ENCODE measurements at places on chromosomes 2 and 18.

DNA sequence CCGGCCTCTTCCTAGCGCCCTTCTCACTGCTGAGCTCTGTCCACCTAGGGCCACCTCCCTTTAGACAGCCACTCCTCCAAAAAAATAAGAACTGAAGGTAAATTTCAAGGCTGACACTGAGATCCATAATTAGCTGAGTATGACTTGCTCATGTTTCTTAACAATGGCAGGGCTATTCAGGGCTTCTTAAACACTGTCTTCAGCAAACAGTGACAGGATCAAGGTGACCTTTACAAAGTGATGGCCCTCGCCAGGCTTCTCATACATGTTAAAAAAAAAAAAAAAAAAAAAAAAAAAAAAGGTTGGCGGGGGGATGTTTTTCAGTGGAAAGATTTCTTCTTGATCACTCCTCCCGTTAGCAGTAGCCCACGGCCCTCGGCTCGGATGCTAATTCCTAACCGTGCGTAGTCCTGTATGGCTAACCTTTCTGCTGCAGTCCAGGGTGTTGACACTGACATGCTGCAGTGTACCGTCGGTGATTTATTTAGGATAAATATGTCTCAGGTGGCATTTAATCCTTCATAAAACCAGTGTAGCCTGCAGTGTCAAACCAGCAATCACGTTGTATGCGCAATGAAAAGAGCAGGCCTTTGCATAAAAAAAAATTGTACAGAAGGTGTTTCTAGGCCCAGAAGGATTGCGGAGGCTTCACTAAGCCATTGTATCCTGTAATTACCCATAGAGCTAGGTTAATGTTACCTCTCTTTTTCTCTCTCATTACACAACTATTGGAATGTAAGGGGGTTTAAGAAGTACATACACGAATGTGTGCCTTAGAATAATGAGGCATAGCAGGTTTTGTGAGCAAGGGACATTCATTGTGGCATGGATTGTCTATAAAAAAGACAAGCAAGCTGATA is 142.7 kb downstream of the PTGR3 start:
- DNase-seq: no peak

- no peak for DNase-seq
Measured at GRCh38 chr2:219728991-219729487, 101.6 kb downstream of the SLC4A3 start.

DNA sequence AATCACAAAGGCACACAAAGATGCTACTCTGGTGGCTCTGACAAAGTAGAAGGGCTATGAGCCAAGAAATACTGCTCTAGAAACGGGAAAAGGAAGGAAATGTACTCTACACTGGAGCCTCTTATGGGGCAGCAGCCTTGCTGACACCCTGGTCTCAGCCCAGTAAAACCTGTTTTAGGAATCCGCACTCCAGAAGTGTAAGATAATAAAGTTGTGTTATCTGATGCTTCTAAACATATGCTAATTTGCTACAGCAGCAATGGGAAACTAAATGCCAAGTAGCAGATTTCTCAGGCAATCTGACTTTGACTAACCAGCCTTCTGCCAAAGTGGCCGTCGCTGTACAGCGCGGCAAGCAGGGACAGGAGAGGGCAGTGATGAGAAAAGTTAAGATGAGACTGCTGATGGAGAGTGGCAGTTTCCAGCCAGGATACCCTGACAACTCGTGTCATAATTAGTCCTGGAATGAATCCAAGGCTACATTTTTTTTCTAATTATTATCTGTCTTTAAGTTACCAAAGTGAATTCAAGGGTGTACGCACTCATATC is 99.0 kb downstream of the NETO1 start:
- DNase-seq: no peak

DNA sequence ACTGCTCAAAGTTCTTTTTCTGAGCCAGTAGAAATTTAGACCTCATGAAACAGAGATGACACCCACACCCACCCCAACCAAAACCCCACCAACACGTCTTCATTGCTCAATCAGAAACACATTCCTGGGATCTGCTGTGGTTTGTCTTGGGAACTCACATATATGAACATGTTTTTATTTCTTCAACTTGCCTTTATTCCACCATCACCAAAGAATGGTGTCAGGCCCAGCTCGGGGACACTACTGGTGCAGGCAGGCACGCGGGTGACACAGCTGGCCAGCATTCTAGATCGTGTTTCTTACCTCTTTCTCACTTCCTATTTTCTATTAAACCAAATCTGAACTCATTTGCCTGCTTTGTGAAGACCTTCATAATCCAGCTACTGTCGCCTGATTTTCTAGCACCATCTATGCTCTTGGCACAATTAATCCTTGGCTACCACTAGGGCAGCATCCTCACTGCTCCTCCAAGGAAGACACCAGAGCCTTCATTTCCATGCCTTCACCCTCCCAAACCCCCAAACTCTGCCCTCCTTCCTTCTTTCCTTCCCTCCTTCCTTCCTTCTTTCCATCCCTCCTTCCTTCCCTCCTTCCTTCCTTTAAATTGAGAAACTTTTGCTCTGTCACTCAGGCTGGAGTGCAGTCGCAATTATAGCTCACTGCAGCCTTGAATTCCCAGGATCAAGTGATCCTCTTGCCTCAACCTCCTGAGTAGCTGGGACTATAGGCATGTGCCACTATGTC is 157.1 kb downstream of the BCL2 start:
- no peak for DNase-seq

GRCh38 chr2:106061611-106062349 is 132.3 kb downstream of the UXS1 start:
- DNase-seq: no peak

- DNase-seq: no peak
Measured at GRCh38 chr18:49168281-49168985, 217.7 kb upstream of the SMAD7 start.

DNA sequence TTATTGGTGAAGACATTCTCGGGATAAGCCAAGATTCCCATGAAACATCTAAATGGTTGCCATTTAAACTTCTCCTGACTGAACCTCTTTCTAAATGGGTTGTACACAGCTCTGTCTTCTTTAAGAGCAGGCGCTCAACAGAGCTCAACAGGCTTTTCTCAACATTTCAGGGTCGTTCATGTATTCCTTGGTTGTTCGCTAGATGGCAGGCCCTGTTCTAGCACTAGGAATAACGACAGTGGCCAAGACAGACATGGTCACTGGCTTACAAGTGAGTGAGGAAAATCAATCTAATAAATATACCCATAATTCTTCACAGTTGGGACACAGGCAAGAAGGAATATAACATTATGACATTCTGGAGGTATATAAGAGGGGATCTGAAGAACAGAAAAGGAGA is 154.5 kb downstream of the SMAD2 start:
- DNase-seq: no peak

GRCh38 chr2:18423636-18424035 is 136.8 kb downstream of the RDH14 start:
- DNase-seq: no peak

DNA sequence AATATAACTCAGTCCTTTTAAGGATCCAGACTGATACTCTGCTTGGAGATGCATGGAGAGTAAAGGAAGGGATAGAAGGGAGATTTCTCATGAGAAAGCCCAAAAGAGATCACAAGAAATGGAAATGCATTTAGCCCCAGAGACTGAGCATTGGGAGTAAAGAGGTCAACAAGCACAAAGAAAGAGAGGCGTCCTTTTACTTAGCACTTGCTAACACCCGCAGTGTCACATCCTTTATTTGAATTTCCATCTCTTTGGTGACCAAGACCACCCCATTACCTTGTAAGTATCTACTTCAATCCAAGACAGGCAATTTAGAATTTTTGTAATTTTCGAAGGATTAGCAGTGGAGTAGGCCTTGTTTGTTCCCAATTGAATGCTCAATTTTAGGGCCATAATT is 111.8 kb upstream of the DCC start:
- no peak for DNase-seq

DNA sequence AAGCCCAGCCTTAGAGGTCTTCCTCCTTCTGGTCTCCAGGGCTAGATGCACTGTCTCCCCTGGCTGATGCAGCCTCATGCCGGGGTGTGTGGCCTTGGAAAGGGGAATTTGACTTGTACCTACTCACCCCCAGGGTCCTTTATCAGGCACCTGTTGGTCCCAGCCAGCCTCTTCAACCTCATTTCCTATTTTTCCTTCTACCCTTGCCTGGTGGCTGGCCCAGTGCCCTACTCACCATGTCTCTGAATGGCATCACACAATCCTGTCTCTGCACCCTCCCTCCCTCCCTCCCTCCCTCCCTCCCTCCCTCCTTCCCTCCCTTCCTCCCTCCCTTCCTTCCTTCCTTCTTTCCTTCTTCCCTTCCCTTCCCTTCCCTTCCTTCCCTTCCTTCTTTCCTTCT is 17.1 kb upstream of the ST3GAL5 start:
- no peak for DNase-seq

GRCh38 chr18:8350628-8351027 is 258.6 kb upstream of the RAB12 start:
- DNase-seq: no peak

DNA sequence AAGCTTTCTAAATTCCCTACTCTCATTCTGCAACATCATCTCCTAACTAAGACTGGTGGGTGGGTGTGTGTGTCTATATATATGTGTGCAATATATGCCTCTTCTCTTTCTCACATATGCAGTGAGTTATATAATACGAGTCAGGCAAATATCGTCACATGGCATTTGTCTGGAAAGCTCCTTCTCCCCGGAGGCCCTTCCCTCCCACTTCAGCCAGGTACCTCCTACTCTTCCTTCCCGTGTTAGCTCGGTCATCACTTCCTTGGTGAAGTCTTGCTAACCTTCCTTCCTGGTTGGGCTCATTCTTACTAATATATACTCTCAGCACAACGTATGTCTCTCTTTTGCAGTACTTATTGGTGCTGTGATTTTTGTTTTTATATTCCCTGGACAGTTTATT is 66.4 kb upstream of the NCK2 start:
- DNase-seq: no peak

GRCh38 chr18:56001576-56001975 is 413.6 kb upstream of the TCF4 start:
- no peak for DNase-seq

DNA sequence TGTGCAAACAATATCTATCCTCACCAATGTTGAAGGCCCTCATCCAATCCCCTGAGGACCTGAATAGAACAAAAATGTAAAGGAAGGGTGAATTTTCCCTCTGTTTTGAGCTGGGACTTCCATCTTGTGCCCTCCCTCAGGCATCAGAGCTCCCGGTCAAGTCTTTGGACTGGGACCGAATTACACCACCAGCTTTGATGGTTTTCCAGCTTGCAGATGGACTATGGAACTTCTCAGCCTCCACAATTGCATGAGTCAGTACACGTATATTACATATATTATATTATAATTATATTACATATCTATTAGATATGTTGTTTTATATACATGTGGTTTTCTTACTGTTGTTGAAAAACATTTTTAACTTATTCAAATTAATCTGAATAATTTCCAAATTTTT is 496.4 kb downstream of the CMPK2 start:
- DNase-seq: no peak

GRCh38 chr2:143410082-143410897 is 281.1 kb downstream of the ARHGAP15 start:
- no peak for DNase-seq

DNA sequence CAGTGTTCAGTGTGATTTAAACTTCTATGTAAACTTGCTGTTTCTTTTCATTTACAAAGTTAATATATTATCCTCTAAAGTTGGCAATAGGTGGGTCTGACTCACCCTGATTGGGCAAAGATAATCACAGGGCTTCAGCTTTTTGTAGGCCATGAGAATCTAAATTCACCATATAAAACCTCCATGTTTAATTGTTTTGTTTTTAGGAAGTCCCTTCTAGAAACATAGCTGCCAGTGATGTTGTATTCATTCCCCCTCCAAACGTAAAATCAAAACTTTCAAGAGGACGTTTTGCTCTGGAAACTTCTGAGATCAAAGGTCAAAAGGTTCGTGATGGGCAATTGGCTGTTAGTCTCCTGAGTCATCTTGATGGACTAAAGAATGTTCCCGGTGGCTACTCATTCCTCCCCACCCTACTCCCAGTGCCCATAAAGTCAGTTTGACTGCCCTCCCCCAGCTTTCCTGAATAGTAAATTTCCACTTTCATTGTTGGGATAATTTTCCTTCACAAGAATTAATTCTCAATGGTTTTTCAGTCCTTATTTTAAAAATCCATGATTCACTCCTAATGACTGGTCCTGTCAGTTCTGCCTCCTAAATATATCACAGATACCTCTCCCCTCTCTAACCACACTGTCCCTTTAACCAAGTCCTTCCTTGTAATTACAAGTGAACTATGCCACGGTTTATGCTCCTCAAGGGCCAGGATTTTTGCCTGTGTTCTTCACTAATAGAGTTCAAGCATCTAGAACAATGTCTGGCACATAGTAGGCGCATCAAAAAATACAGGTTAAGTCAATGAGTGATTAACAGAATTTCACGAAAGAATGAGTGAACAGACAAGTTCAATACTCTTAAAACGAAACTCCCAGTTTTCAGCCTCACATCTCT is 164.4 kb upstream of the VRK2 start:
- DNase-seq: no peak

DNA sequence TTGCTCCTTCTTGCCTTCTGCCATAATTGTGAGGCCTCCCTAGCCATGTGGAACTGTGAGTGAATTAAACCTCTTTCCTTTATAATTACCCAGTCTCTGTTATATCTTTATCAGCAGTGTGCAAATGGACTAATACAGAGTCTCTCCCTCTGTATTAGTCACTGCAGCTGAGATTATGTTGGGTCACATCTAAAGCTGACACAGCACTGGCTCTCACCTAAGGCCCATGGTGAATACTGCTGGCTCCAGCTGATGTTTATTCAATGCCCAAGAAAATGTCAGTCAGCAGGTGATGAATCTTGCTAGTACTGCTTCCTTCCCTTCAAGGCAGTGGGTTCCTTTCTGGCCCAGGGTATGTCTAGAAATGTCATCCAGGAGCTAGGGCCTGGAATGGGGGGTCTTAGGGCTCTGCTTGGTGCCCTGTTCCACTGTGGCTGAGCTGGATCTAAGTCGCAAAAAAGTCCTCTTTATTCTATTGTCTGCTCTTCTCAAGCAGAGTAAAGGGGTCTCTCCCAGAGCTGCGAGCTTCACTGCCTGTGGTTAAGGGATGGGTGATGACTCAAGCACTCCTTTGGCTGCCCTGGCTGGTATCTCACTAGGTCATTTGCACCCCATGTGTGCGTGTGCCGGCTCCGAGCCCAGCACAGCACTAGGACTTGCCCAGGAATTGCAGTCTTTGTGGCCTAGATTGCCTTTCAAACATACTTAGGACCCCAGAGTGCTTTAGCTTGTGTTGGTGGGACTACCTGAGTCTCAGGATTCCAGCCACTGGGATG is 29.9 kb downstream of the PPP1R1C start:
- DNase-seq: no peak

DNA sequence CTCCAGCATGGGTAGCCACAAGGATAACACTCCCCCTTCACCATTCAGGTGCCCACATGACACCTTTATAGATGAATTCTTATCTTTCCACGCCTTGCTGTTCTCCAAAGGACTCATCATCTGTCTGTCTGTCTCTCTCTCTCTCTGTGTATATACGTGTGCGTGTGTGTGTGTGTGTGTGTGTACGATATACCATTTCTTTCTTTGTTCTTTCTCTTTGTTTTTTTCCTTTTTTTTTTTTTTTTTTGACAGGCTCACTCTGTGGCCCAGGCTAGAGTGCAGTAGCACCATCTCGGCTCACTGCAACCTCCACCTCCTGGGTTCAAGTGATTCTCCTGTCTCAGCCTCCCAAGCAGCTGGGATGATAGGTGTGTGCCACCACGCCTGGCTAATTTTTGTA is 98.2 kb downstream of the DLGAP1 start:
- DNase-seq: no peak

- no peak for DNase-seq
Measured at GRCh38 chr2:58701688-58702301, 460.7 kb upstream of the FANCL start.

GRCh38 chr2:152867397-152867796 is 149.0 kb downstream of the ARL6IP6 start:
- no peak for DNase-seq

GRCh38 chr2:124953921-124954320 is 928.8 kb downstream of the CNTNAP5 start:
- DNase-seq: no peak

Data from CD4-positive, alpha-beta T cell treated with Interleukin-2 at 100 ng/mL for 4 hours (primary cell).